Activated T-cell treated with anti-CD3 and anti-CD28 coated beads for 48 hours (primary cell): ENCODE measurements at places on chromosomes 1 and 21.

DNA sequence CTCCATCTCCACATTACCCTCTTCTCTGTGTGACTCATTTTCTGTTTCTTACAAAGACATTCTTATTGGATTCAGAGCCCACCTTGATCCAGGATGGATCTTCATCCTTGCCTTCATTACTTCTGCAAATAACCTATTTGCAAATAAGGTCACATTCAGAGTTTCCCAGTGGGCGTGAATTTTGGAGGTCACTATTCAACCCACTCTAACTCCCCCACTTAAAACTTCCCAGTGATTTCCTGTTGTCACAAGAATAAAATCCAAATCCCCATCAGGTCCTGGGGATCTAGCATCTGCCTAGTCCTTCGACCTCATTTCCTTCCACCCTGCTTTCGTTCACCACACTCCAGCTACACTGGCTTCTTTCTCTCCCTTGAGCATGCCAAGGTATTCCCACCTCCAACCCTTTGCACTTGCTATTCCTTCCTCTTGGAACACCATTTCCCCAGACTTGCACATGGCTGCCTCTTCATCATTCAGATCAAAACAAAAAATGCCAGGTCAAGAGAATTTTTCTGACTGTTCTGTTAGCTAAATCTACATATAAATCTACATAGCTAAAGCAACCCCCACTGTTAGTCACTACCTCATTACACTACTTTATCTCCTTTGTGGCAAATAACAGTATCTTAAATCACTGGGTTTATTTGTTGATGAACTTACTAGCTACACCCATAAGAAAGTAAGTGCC is 187.2 kb downstream of the TOMM20 start:
- DNase-seq, result no peak

- DNase-seq, result peak; percentile 80
These were observed at the start of gene RBM11 for GRCh38 chr21:14215971-14216641. Gene RBM11, plus strand, starts transcription at chr21:14216157. Its CDS starts 30 bp downstream, at chr21:14216187.

DNA sequence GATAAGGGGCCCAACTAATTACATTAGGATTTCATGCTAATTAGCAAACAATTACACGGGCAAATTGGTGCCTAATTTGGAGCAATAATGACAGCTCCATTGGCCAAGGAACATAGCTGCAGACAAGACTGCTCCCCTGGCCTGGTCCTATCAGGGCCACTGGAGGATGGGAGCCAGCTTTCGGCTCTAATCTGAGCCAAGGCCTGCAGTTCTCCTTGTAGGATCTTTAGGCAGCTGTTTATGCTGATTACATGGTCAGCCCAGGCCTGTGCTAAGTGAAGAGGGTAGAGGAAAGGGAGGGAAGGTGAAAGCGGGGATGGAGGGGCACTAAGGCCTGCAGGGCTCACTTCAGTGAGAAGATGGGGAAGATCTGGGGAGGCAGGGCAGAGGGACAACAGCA is 12.4 kb upstream of the ADGRB2 start:
- no peak for DNase-seq

DNA sequence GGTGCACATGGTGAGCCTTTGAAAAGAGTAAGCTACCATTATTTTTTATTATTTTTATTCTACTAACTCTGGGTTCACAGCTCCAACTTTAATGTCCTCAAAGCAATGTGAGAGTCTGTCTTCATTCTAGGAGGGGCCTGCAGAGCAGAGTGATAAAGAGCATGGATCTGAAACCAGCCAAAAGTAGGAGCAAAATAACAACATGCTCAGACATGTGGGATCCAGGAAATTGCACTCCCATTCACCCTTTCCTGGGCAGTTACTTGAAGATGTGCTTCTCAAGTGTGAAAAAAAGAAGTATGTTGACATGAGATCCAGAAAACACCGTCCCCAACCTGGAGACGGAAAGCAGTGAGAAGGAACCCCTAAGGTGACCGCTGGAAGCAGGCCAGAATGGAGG is 8.7 kb upstream of the LIN28A start:
- no peak for DNase-seq

- DNase-seq, result no peak
These were observed 763 bp downstream of the AUNIP start for GRCh38 chr1:25858494-25858893.

DNA sequence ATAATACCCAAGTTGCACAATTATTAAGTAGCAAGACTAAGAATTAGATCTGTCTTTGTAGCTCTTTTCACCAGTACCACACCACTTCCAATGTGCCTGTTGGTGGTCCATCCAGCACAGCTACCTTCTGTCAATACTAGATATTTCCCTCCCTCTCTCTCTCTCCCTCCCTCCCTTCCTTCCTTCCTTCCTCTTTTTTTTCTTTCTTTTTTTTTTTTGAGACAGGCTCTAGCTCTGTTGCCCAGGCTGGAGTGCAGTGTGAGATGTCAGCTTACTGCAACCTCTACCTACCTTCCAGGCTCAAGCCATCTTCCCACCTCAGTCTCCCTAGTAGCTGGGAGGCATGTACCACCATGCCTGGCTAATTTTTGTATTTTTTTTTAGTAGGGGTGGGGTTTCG is 21.1 kb downstream of the KPNA6 start:
- DNase-seq, result no peak

GRCh38 chr21:14591882-14592281 is 45.8 kb upstream of the SAMSN1 start:
- DNase-seq, result no peak

- DNase-seq, result no peak
These were observed 5.3 kb upstream of the DPYD start for GRCh38 chr1:97926017-97926708.

DNA sequence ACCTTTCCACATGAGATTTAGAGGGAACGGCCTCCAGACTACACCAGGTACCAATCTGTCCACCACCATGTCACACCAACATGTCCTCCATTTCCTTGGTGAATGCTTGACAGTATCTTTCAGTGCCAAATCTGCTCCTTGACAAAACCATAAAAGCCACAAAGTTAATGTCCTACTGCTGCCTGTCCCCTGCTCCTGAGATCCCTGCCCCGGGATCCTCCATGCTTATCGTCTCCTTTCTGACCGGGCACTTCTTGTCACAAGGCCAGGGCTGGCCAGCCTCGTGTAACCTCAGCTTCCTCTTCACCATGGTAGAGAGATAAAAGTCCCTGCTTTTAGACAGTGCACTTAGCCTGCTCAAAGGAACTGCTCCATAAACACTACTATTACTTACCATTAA is 136.2 kb downstream of the NAV1 start:
- DNase-seq, result no peak

DNA sequence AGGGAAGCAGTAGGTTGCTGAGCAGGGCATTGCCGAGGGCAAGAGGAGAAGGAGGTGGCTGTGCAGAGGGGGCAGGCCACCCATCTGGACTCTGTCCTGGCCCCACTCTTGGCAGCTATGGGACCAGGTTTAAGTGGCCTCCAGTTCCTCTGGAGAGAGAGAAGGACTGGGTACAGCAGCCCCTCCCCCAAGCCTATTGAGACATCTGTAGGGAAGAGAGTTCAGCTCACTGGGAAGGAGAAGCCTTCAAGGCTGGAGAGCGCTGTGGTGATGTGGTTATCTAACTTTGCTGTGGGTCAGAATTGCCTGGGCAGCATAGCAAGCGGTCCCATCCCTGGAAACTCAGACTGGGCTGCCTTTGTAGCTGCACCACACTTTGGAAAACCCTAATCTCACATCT is 93.9 kb downstream of the KCNJ15 start:
- DNase-seq, result no peak

DNA sequence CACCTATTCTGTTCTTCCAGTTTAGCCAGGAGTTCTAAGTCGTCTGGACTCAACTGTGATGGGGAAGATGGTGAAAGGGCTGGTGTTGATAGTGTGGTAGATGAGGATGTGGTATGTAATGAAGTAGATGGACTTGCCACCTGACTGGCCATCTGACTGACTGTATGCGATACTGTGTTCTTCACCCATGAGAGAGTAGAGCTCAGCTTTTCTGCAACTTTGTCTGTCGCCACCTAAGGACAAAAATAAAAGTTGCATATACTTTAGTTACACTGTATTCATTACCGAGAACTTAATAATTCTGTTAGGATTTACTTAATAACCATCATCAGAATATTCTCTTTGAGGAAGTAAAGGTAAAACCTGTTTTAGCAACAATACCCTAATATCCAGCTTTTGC is 48.5 kb downstream of the EVI5 start:
- no peak for DNase-seq

GRCh38 chr1:67788238-67788790 is 45.0 kb downstream of the GNG12 start:
- no peak for DNase-seq

- peak; percentile 18 for DNase-seq
These were observed 15.7 kb upstream of the PDXK start for GRCh38 chr21:43703035-43703880.

- DNase-seq, result no peak
These were observed 30.3 kb downstream of the HOOK1 start for GRCh38 chr1:59845091-59845490.

DNA sequence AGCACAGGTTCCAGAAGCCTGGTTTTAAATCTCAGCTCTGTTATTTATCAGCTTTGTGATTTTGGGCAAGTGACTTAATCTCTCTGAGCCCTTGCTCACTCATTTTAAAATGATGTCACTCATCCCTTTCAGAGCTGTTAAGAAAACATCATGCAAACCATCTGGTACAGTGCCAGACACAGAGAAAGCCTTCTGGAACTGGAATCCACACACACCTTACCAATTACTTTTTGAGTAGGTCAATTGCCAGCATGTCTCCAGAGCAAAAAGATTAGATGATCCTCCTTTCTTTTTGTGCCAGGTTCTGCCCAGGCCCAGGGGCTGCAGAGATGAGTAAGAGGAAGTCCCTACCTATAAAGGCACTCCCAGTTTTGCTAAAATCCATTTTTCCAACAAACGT is 61.3 kb downstream of the ROR1 start:
- DNase-seq, result no peak

- no peak for DNase-seq
These were observed 3.3 kb downstream of the AHDC1 start for GRCh38 chr1:27600498-27601175.

GRCh38 chr1:164628772-164629171 is 69.8 kb downstream of the PBX1 start:
- DNase-seq, result no peak

DNA sequence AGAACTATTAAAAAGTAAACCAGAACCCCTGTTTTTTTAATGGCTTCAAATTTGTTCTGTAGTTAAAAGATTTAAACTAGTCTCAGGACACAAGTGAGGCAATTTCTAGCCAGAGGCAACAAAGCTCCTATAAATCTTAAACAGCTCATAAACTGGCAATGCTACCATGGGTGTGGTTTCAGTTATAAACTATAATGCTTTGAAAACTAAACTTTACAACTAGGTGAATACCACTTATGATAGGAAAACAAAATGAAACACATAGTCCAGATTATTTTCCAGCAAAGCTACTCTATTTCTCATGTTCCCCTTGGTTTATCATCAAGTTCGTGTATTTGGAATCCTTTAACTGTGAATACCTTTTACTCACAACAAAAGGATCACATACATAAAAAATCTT is 282.5 kb downstream of the VAV3 start:
- DNase-seq, result no peak

GRCh38 chr1:4797016-4797410 is 142.6 kb downstream of the AJAP1 start:
- no peak for DNase-seq

GRCh38 chr1:37036667-37037053 is 2.3 kb upstream of the GRIK3 start:
- no peak for DNase-seq

DNA sequence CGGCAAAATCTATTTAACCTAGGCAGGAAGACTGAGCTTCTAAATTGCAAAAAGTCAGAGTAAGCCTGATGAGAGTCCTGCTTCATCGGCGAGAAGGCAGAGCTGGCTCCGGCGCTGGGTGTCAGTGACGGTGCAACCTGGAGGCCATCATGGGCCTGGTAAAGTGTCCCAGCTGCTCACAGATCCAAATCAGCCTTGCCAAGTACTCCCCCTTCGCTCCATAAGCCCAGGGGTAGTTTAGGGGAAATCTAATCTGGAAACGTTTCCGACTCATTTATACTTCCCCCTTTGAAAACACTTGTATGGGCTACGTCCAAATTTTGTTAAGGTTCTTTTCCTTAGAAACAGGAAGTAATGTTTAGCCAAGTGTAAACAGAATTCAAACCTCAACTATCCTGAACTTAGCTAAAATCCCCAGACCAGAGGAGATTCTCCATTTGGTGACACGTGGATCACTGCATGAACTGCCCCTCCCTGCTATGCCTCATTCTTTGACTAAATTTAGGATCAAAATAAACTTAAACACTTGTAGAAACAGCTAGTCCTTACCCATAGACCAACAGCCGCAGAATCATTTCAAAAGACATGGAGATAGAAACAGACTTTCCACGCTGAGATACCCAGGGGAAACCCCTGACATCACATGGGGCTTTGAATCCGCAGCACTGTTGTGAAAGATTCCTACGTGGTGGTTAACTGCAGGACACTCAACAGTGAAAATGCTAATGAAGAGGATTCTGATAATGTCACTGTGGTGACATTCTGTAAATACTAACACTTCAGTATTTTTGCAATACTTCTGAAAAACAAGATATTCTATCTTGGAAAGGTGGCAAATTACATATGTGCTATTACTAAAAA is 172.7 kb downstream of the TGFBR3 start:
- peak; percentile 25 for DNase-seq

- DNase-seq, result no peak
These were observed 188.5 kb downstream of the SLC45A1 start for GRCh38 chr1:8506456-8506855.

DNA sequence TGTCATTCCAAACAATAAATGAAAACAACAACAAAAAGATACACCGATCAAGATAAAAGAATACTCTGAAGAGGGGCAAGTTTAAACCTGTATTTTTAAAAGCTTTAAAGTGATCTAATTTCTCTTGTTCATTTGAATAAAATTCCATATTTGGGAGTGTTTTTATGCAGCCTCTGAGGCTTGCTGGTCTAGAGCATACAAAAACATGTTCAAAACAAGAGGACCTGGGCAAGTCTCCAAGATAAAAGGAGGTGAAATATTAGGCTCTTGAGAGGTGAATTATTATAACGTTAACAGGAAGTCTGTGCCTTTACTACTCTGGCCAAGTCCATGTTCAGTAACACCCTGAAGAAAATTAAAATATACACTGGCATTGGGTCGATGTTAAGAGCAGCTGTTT is 20.1 kb downstream of the URB1 start:
- no peak for DNase-seq

DNA sequence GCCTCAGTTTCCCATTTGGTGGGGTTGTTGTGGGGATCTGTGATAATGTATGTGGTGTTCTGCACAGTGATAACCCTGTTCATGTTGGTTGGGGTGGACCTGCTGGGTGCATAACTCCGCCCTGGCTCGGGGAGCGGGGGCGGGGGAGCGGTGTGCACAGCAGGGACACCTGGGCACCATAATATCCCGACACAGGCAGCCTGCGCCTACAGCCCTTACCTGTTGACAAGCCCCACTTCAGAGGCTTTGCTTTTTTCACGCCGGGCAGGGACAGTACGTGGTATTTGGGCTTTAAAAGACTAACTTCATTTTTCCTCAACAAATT is 48.0 kb upstream of the ACOT11 start:
- DNase-seq, result no peak
